Activated T-cell treated with anti-CD3 and anti-CD28 coated beads, Interleukin-2, amount 50 U/mL, for 1 hour (primary cell): ENCODE measurements at places on chromosomes 4 and X.

GRCh38 chr4:100516225-100516624 lies 1.6 kb downstream of the EMCN start:
- no peak for DNase-seq

- DNase-seq: no peak
Observed at GRCh38 chr4:132646186-132646585, 502.9 kb upstream of the PCDH10 start.

DNA sequence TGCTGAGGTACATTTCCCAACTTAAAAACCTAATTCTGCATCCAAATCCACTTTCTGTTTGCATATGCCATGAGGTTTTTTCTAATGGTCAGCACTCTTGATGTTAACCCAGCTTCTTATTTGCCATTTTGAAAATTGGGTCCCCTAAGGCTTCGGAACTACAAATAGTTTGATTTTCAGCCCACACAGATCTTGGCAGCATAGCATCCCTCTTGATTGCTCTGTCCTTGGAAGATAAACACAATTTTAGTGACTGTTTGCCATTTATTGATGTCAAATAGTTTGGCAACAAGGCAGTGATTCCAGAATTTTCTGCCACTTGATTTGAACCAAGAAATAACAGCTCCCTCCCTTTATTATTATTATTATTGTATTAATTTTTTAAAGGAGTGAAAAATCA lies 696.9 kb downstream of the RAB28 start:
- DNase-seq: no peak

GRCh38 chr4:182560358-182560757 lies 317.2 kb downstream of the TENM3 start:
- no peak for DNase-seq

DNA sequence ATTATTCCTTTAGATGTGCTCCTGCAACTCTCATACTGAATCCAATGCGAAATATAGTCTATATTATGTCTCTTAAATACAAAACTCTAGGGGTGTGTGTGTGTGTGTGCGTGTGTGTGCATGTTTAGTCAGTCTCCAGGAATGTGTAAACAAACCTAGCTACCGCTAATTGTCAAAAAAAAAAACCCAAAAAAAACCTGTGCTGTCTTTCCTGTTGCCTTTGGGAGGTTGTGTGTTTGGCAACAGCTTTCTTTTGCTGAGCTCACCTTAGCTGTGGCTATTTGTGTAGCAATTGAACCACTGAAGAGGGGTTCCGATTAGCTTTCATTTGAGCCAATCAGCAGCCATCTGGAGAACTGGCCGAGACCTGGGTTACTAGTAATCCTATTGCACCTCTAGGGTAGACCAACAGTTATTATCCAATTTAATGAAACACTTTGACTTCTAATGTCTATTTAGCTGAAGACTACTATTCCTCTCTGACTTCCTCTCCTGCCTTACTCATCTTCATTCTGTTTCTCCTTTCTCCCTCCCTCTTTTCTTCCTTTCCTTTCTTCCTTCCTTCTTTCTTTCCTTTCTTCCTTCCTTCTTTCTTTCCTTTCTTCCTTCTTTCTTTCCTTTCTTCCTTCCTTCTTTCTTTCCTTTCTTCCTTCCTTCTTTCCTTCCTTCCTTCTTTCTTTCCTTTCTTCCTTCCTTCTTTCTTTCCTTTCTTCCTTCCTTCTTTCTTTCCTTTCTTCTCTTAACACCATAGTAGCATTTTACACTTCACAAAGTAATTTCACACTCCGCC lies 471.1 kb downstream of the GBA3 start:
- DNase-seq: no peak

DNA sequence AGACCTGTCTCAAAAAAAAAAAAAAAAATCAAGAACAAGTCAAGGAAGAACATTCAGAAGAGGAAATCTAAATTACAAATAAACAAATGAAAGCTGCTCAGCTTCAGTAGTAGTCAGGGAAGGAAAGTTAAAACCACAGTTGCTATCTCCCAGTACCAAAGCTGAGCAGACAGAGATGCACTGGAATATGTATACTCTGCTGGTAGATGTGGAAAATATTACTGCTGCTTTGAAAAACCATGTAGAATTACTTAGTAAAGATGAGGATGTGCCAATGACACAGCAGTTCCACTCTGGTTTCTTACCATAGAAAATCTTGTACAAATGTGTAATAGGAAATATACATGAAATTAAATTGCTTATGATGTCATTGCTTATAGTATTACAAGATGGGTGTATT lies 25.1 kb upstream of the PRKX start:
- no peak for DNase-seq

DNA sequence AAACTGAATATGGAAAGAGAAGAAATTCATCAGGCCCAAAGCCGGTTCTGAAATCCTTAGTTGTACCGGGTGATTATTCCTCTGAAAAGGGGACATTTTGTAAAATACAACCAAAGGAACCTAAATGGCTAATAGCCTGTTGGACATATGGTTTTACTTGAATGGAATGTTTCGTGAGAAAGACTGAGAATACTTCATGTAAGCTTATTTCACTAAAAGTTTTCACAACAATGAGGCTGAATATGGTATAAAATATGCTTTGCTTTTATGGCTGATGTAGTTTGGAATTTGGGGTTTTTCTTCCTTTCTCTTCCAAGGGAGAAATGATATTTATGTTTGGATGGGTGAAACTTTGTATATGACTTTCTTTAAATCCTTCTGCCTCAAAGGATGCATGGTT lies 2.7 kb downstream of the GRIA3 start:
- no peak for DNase-seq

GRCh38 chrX:97556359-97556758 lies 672.7 kb downstream of the RPA4 start:
- DNase-seq: no peak

- no peak for DNase-seq
Observed at GRCh38 chr4:187069398-187069797, 345.7 kb upstream of the FAT1 start.

GRCh38 chrX:85243761-85244449 lies at the start of the genes SATL1 and ZNF711:
Gene SATL1 (minus strand): TSS chrX:85243779. CDS start chrX:85108968, 134,811 bp downstream.
Gene ZNF711 (plus strand): TSS chrX:85243991. CDS start chrX:85247573, 3,582 bp downstream.
- DNase-seq: peak; percentile 33
